ENCODE measurements at places on chromosomes 2 and 18.

- DNase-seq: no peak
These were observed 32.6 kb downstream of the CIB4 start for GRCh38 chr2:26608557-26608956.

DNA sequence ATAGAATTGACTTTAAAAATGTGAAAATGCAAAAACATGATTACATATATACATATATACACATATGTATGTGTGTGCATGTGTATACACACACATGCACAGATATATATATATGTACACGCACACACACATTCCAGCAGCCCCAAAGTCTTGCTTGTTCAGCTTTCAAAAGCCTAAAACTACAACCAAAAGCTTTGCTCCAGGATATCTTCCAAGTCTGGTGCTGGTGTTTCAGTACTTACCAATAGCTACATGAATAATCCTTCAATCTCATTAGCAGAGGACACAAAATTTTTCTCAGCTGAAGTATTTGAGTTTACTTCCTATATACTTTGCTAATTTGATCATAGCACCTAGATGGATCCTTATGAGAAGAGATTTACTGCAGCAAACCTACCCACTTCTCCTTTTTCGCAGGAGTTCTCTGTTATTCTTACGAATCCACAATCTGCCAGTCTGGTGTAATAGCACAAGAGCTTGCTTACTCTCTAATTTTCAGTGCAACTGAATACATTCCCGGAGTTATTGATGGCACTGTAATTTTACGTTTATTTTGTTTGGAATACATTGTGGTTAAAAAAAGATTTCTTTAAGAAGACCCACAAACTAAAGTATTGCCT lies 553.3 kb downstream of the ARHGAP15 start:
- no peak for DNase-seq

DNA sequence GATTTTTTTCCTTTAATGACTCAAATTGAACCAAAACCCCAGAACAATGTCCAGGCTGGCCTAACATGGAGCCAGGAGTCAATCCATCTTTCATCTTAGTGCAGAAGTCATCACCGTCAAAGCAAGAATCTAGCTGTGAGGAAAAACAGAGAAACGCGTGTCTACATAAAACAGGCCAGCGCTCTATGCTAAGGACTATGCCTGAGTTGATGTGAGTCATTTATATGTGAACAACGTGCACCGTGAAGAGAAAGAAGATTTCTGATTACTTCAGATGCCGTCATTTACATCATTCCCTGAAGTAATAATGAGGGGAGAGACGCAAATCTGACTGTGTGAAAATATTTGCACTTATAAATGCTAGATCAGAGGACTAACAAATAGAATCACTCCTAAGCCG lies 34.0 kb upstream of the SALL3 start:
- DNase-seq: no peak

- DNase-seq: no peak
These were observed 7.3 kb downstream of the ACKR3 start for GRCh38 chr2:236576953-236577352.

DNA sequence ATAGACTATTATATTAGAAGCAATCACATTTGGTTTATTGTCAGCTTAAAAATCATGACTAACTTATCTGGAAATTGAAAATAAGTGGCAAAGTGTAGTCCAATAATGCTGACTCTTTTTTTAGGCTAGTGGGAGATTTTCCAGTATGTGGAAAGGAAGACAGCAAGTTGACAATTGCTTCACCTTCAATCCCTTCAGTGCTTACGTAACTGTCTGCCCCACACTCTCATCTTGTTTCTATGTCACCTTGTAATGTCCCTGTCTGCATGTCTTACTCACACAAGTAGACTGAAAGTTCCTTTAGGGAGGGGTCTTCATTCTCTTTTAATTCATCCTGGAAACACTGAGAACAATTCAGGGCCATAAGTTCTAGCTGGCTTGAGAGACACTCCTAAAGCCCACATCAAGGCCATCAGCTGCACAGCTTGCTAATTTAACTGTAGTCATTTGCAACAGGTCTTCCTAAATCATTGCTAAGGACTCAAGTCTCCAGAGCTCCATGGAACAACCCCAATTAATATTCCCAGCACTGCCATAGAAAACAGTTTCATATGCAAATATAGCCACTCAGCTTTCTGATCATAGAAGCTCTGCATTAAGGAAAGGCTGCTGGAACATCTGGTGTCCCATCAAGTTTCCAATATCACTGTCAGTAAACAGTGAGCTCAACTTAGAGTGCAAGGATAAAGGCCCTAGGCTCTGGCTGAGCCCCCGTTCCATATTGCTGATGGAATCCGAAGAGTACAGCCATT lies 230.5 kb downstream of the ETAA1 start:
- peak; percentile 21 for DNase-seq

GRCh38 chr2:226497146-226497909 lies 302.3 kb downstream of the IRS1 start:
- no peak for DNase-seq

DNA sequence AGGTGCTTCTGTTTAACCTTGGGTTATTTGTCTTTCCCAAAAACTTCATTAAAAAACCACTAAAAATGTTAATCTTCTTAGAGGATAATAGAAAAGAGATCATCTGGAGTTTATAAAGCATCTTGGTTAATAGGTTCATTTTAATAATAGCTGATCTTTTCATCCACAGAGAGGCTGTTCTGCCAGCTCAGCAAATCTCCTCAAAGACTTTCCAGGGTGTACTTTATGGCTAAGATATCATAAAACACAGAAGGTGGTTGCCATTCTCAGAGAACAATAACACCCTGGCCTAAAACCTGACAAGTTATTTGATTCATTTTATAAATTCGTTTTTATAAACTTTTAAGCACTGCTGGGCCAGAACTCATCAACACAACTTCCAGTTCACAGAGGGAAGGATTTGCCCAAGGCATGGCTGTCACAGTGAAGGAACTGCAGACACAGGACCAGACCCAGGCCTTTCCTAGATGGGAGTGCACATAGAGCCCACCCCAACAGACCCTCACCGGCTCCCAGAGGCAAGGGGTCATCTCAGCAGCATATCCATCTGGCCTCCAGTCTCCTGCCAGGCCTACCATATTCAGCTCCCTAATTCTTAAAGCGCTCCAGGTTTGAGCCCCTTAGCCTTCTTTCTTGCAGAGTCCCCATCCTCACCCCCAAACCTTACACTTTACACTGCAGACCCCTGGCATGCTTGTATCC lies 203.4 kb upstream of the RAB6C start:
- DNase-seq: no peak

DNA sequence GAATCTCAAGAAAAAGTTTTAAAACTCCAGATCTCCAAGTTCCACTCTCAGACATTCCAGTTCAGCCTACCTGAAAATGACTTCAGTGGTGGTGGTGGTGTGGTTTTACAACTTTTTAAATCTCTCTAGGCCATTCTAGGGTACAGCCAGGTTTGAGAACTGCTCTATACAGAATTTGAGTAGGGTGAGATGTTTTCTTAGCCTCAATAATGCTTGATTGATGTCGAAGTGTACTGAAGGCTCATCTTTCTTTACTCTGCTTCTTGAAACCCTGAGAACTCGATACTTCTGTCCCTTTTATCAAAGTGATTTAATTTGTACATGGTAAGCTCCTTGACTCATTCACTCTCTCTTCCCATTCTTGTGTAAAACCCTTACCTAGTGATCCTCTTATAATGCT lies 143.8 kb downstream of the FAM124B start:
- DNase-seq: no peak

GRCh38 chr2:147530033-147530432 lies 314.8 kb upstream of the ACVR2A start:
- no peak for DNase-seq

DNA sequence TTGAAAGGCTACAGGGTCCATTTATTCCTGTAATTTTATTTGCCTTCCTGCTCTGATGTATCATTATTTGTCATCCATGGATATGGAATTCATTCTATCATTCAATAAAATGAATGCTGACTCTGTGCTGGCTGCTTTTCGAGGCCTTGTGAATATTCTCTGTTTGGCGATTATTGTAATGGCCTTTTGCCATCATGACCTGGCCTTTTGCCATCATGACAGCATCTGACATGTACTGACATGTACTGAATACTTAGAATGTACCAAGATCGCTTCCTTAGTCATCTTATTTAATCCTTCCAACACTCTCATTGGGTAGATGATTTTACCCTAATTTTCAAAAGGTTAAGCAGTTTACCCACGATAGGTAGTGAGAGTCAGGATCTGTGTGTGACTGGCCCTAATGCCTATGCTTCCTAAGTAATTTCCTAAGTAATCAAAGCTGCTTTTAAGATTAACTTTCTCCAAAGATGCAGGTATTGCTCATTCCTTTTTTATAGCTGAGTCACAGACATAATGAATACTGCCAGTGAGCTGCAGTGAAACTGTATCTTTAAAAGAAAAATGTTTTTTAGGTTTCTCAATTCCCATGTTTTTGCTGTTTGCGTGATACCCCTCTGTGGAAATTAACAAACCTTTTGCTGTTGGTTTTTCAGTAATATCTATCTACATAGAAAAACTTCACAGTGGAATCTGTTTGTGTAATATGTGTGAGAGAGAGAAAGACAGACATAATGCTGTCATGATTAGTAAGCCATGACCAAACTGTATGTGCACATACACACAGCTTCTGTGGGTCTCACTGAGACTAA lies 127.8 kb downstream of the CERS6 start:
- DNase-seq: no peak

GRCh38 chr2:212488611-212489010 lies 50.0 kb downstream of the ERBB4 start:
- DNase-seq: no peak

DNA sequence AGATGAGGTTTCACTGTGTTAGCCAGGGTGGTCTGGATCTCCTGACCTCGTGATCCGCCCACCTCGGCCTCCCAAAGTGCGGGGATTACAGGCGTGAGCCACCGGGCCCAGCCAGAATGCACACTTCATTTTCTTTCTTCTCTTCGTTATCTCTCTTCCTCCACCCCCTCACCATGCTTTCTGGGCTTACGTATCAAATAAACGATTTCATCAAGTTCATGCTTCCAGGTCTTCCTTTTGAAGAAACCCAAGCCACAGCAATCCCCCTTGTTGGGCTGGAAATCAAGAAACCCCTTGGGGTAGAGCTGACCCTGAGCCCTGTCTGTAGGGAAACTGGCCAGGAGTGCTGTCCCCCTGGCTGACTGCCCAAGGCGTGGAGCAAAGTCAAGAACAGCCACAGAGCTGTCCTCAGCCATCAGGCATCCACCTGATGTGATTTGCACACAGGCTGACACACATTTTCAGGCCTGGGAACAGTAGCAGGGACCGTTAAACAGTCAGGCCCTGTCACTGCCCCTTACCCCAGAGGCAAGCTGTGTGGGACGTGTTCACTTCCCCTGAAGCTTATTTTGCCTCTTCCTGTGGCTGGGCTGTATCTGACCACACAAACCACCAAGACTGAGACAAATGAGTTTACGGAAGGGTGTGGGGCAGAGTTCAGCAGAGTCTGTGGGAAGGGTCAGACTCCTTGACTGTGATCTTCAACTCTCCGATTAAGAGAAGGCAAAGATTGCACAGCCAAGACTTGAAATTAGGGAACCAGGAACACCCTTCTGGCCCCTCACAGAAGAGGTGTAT lies 15.1 kb upstream of the NMUR1 start:
- no peak for DNase-seq

GRCh38 chr18:53745224-53745967 lies 479.1 kb downstream of the MBD2 start:
- no peak for DNase-seq

DNA sequence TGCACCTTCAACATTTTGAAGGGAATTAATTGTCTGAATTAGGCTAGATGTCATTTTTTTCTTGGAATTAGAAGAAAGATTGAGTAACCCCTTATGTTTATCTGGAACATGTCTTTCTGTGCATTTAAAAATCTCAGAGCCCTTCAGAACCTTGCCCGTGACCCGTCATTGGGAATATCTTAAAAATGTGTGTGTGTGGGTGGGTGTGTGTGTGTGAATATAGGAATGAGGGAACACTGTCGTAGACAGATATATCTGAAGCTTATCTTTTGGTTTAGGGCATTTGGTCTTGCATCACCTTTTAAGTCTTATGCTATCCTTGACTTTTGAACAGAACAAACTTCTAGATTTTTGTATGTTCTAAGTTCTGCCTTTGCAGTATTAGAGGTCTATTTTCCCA lies 13.5 kb upstream of the IL1RL1 start:
- no peak for DNase-seq

- peak; percentile 48 for DNase-seq
These were observed 32.1 kb upstream of the PTMA start for GRCh38 chr2:231676243-231676642.

DNA sequence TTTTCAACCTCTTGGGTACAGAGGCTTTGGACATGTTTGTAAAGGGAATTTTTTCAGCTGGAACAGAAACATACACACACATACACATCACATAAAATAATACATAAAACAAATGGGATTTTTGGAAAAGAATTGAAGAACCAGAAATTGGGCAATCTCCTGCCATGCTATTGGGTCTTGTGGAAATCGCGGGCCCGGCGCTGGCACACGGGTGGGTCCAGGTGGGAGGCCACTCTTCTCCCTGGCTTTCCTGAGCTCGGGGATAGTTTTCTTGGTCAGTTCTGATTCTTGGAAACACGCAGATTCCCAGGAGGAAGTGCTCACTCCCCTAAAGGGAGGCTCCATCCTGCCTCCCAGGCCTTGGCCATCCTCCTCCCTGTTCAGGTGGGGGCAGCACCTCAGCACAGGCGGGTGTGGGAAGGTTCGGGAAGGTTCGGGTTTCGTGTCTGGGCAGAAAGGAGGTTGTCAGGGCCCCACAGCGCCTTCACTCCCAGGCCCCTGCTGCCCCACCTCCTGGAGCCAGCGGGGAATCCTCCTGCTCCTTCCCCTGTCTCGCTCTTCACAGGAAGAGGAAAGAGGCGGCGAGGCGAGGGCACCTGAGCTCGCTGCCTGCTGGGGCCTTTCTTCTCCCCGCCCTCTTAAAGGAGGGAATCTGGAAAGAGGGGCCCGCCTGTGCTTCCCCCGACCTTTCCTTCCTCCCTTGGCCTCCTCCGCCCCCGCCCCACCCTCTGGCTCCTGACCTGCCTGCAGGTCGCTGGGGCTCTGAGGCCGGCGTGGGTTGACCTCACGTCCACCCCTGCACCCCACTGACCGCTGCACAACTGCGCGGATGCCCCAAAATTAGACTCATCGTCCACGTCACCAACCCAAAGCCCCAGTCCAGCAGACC lies 97.8 kb upstream of the PXDN start:
- DNase-seq: no peak

- DNase-seq: no peak
These were observed 919 bp upstream of the PCBP1 start for GRCh38 chr2:70086278-70086837.

DNA sequence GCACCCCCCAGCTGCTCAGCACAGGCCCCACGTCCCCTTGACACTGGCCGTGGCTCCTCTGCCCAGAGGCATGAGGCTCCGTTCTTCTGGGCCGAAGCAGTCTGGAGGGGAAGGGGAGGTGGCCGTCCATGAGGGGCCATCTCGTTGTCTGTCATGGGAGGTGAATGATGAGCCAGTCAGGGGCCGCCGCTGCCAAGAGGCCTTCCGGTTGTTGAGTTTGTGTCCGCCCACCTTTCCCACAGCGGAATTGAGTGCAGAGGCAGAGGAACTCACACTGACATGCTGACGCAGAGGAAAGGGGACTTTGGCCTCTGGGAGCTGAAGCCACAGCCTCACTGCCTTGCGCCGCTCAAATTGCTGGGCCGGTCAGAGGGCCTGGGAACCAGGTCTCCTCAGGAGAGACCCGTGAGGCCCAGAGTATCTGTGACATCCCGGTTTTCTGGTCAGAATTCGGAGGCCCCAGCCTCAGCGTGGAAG lies 268.4 kb downstream of the ATAD2B start:
- DNase-seq: no peak

- no peak for DNase-seq
These were observed 337.9 kb upstream of the SALL3 start for GRCh38 chr18:78641689-78642231.

GRCh38 chr2:41829052-41829451 lies 218.8 kb upstream of the PKDCC start:
- no peak for DNase-seq
